ENCODE measurements at places on chromosomes 4 and X. TPM values are rescaled to one million over a fixed set of nuclear protein-coding genes. Genes with fewer than 3 reads are reported as not detected.

Gene PAGE4
- total RNA-seq = not detected

Gene TIGD4
- 0.53 TPM for total RNA-seq

DNA sequence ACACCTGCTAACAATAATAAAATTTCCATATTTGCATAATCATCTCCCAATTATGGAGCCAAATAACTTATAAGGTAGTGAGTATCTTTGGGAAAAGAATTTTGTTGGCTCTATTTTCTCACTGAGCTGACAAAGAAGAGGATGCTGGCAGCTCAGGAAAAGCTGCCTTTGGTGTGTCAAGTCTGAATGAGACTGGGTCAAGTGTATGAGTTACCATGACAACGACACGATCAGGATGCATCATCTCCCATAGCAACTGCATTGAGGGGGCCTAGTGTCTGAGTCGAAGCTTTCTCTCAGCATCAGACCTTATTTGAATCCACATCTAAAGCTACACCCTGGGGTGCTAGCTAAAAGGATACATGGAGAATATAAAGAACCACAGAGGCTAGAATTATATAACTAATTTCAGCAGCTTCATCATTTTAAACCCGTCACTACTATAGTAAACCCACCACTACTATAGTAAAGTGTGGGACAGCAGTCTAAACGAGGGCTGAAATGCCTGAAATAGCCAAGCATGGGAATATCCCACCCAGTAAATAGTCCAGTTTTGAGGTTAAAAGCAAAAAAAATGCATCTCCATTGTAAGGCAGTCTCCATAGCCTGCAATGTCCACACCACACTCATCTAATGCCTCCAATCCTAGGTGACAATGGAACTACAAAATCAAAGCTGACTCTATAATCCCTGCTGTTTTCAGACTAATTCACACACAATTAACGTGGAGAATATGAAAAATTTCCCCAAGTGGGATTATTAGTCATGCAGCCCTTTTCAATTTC, 16.0 kb downstream of the GSPT2 start:
- H3K4me3 ChIP-seq = no peak overlapping the region
- peaks cover 5% of the 10 kb centered on the region for H3K27me3 ChIP-seq
- H3K27ac ChIP-seq = no peak overlapping the region
- no peaks in the 10 kb centered on the region for H3K36me3 ChIP-seq

GRCh38 chrX:66756717-66757116, 117.8 kb upstream of the EDA2R start:
- H3K4me1 ChIP-seq = no peaks in the 10 kb centered on the region
- H3K27me3 ChIP-seq = no peaks in the 10 kb centered on the region
- no peaks in the 10 kb centered on the region for H3K36me3 ChIP-seq

DNA sequence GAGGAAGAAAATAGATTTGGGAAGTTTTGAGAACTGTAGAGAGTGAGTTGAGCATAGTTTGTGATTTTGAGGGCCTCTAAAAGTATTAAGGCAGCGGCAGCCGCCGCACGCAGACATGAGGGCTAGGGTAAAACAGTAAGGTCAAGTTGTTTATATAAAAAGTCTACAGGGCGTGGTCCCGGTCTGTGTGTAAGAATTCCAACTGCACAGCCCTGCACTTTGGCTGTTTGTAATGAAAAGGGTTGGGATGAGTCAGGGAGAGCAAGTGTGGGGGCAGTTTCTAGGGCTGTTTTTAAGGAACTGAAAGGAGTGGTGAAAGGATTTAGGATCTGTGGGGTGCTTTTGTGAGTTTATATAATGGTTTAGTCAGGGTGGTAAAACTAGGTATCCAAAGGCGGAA, 55.0 kb downstream of the BEX3 start:
- H3K27ac ChIP-seq = no peak overlapping the region
- H3K4me3 ChIP-seq = no peak overlapping the region
- H3K4me1 ChIP-seq = no peaks in the 10 kb centered on the region
- H3K27me3 ChIP-seq = peaks cover 2% of the 10 kb centered on the region

DNA sequence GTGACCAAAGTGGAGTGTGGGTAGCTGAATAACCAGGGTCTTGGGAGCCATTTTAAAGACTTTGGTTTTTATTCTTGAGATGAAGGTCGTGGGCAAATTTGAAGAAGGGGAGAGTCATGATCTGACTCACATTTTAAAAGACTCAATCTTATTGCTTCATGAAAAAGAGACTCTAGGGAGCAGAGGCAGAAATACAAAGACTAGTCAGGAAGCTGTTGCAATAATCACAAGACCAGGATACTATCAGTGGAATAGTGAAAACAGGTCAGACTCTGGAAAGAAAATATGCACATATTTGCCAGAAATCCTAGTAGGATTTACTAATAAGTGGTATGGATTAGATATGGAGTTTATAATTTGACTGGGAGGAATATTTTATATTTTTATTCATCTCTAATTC, 448.4 kb downstream of the RAPGEF2 start:
- no peaks in the 10 kb centered on the region for H3K36me3 ChIP-seq
- no peaks in the 10 kb centered on the region for H3K4me1 ChIP-seq
- no peaks in the 10 kb centered on the region for H3K27me3 ChIP-seq
- H3K4me3 ChIP-seq = no peak overlapping the region
- DNase-seq = no peak
- no peak overlapping the region for H3K27ac ChIP-seq

- no peaks in the 10 kb centered on the region for H3K36me3 ChIP-seq
- no peak overlapping the region for H3K27ac ChIP-seq
- no peaks in the 10 kb centered on the region for H3K4me1 ChIP-seq
- H3K27me3 ChIP-seq = peaks cover 10% of the 10 kb centered on the region
- H3K4me3 ChIP-seq = no peak overlapping the region
Measured at GRCh38 chrX:16137416-16138107, 14.2 kb downstream of the GRPR start.

DNA sequence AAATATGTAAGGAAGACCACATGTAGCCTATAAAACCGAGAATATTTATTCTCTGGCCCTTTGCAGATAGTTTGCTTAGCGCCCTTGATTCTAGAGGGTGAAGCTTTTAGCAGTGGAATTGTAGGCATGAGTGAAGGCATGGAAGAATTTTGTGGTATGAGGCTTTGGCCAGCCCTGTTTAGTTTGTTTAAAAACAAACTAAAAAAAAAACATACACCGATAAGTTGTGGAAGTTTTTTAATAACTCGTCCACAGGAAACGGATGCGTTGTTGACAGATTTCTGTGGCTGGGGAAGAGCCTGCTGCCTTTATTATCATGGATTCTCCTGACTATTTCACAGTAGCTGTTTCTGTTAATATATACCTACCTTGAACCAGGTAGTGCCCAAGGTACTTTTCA, 194.7 kb upstream of the LNX1 start:
- no peak overlapping the region for H3K4me3 ChIP-seq
- H3K4me1 ChIP-seq = no peaks in the 10 kb centered on the region
- no peaks in the 10 kb centered on the region for H3K36me3 ChIP-seq
- no peak overlapping the region for H3K27ac ChIP-seq
- H3K27me3 ChIP-seq = no peaks in the 10 kb centered on the region
- DNase-seq = no peak

- H3K4me3 ChIP-seq = no peak overlapping the region
- no peak overlapping the region for H3K27ac ChIP-seq
- DNase-seq = no peak
- no peaks in the 10 kb centered on the region for H3K4me1 ChIP-seq
- peaks cover 7% of the 10 kb centered on the region for H3K27me3 ChIP-seq
Measured at GRCh38 chr4:79864500-79865200, 208.4 kb downstream of the ANTXR2 start.
